ENCODE measurements at places on chromosomes 3 and 15.
A peak's percentile ranks its signal among the peaks of the same experiment; 100 is the strongest.

- no peak for DNase-seq
These were observed 597 bp downstream of the AGTR1 start for GRCh38 chr3:148698190-148698810.

GRCh38 chr15:23801881-23802280 lies 114.8 kb upstream of the NDN start:
- no peak for DNase-seq

- DNase-seq = no peak
These were observed 15.9 kb upstream of the ABHD2 start for GRCh38 chr15:89072277-89072869.

- DNase-seq = peak; percentile 69
These were observed 33.4 kb downstream of the SPINK8 start for GRCh38 chr3:48299746-48300712.

DNA sequence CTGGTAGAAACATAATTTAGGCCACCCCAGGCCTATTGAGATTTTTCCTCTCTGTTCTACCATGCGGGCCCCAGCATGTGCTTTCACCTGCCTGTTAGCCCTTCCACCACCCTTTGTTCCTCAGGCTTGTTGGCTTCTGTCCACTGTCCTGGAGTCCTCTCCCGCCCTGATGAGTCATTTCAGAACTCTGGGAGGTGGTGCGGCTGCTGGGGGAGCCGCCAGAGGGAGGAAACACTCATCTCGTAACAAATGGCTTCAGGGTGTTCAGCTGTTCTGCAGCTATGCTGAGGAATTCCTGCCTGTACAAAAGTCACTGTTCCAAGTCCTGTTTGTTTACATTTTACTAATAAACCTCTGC lies 36.3 kb downstream of the LRTM1 start:
- DNase-seq = no peak

- no peak for DNase-seq
These were observed 54.2 kb downstream of the PIK3R4 start for GRCh38 chr3:130692455-130692854.

DNA sequence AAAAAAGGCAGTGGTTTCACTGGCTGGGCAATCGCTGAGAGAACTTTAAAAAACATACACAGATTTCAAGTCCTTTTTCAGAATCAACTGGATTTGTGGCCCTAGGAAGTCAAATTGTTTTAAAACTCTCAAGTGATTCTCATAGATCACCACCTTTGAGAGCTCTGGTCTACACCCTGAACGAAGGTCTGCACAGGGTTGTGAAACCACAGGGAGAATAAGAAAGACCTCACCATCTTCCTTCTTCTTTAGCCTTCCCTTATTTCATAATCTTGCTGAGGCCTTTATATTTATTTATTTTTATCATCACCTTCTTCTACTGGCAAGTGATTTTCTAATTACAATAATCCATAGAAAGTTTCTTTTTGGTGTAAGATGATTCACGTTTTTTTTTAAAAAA lies 58.1 kb downstream of the FOXP1 start:
- DNase-seq = no peak

DNA sequence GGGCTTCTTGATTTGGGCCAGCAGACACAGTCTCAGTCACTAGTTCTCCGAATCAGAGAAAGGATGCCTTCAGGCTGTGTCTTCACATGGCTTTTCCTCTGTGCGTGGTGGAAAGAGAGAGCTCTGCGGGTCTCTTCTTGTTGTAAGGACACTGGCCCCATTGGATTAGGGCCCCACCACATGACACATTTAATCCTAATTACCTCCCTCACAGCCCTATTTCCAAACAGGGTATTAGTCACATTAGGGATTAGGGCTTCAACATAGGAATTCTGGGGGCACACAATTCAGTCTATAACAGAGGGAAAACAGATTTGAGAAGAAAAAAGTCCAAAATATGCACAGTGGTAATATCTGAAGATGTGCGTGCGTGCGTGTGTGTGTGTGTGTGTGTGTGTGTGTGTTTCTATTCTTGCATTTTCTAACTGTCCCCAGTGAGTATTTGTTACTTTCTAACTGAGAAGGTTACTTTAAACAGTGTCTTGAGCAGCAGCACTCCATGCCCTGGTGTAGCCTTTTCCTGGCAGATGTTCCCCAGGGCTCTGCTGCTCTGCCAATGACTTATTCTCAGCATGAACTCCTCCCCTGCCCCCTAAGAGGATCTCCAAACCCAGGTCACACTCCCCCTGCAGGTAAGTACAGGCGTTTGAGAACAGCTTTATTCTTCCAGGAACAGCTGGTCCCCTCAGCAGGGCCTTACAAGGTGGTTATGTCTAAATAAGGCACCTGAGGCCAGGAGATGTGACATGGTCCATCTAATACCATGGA lies 72.9 kb downstream of the RPL39L start:
- DNase-seq = peak; percentile 87

DNA sequence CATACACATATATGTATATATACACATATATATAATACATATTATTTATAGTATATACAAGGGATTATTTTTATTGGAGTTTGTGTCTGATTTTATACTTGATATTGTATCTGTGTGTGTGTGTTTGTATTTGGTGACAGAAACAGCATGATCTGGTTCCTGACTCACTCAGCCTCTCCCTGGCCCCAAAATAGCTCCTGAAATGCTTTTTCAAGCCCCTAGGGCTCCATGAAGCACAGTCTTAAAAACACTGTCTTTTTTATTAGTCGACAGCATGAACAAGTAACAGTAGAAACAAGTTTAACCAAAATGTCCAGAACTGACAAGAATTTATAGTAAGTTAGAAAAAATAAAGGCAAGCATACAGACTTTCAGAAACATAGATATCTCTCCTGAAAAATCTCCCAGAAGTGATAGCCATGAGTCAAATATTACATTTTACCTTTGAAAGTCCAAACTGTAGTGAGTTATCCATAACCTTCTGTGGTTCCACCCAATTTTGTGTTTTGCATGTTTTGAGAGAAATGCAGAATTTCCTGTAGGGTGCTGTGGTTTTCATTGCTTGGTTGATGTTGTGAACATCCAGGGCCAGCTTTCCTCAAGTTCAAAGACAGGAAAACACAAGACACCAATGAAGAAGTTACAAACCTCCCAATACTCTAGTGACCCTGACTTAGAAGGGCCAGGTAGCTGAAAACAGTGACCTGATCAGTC lies 98.5 kb upstream of the CCDC80 start:
- no peak for DNase-seq

GRCh38 chr3:23129817-23130216 lies 73.3 kb upstream of the UBE2E2 start:
- no peak for DNase-seq

DNA sequence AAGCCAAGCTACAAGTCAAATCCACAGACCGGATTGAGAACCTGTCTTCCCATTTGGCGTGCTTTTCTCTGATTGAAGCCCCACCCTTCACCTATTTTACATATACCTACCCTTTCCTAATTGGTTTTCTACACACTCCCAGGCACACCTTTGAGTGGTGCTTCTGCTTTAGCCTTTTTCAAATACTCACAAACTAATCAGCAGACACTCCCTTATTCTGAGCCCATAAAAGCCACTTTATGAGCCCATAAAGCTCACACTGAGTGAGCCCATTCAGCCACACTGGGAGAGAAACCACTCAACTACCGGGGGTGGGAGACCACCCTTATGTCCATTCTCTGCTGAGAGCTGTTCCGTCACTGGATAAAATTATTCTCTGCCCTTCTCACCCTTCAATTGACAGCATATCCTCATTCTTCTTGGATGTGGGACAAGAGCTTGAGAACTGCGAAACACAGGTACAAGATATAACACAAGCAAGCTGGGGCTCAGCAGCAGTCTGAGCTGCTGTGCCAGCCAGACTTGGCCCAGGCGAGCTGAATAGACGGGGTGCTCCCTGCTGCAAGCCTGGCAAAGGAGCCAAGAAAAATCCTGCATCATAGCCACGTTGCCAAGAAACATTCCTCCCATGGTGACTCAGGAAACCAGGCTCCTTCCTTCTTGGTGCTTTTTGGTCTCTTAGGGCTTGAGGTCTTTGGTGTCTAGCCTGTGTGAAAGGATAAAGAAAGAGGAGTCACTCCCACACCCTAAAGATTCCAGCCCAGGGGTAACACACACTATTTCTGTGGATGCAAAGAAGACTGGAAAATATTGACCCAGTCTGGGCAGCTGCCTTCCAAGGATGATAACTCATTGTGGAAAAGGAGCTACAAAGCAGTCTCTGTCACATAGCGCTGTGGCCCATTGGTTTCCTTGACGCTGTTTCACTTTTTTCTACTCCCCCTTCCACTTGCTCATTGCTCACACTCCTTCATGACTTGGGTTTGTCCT lies 609.7 kb downstream of the MCTP2 start:
- DNase-seq = no peak

GRCh38 chr15:27853624-27854455 lies 245.3 kb downstream of the OCA2 start:
- no peak for DNase-seq

GRCh38 chr3:25749031-25749581 lies 34.1 kb downstream of the NGLY1 start:
- no peak for DNase-seq

DNA sequence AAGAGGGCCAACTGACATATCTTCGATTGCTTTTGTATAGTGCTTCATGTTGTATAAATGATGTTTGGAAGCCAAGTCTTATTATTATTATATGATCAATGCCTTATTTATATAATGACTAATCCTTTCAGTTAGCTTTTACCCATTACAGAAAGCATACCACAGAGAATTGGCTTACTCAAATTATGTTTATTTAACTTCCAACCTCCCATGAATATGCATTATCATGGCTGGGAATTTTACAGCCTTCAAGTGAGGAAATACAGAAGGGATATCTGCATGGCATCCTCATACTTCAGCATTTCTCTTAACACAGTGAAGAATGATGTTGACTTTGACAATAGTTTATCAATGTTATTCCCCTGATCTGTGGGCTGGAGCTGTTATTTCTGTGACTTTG lies 225.9 kb upstream of the GAP43 start:
- DNase-seq = no peak

- peak; percentile 31 for DNase-seq
These were observed 3.3 kb upstream of the CP start for GRCh38 chr3:149224736-149225594.

GRCh38 chr3:189331002-189331418 lies 159.2 kb downstream of the TPRG1 start:
- no peak for DNase-seq

DNA sequence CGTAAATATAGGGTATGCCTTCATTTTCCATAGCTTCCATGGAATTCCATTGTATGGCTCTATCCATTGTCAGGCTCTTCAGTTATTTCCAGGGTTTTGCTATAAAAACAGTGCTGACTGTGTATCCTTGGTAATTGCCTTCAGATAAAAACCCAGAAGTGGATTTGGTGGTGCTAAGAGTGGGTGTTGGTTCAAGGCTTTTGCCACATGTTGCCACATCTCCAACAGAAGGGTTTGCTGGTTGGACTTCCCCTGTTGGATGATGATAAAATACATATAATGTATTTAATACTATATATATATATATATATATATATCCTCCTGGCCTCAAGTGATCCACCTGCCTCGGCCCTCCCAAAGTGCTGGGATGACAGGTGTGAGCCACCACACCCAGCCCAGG lies 97.8 kb downstream of the FLNB start:
- DNase-seq = no peak

GRCh38 chr15:25693321-25694238 lies 169.5 kb downstream of the ATP10A start:
- peak; percentile 17 for DNase-seq

DNA sequence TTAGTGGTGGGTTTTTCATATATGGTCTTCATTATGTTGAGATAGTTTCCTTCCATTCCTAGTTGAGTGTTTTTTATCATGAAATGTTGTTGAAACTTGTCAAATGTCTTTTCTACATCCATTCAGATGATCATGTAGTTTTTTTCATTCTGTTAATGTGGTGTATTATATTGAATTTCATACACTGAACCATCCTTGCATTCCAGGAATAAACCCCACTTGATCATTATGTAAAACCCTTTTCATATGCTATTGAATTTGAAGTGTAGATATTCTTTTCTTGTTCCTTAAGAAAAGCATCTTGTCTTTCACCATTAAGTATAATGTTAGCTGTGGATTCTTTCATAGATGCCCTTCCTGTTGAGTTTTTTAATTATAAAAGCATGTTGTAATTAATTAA lies 42.9 kb downstream of the PIAS1 start:
- DNase-seq = no peak

GRCh38 chr15:99466701-99467337 lies 99.0 kb upstream of the MEF2A start:
- DNase-seq = no peak

- no peak for DNase-seq
These were observed 30.3 kb downstream of the UMPS start for GRCh38 chr3:124760601-124761000.

DNA sequence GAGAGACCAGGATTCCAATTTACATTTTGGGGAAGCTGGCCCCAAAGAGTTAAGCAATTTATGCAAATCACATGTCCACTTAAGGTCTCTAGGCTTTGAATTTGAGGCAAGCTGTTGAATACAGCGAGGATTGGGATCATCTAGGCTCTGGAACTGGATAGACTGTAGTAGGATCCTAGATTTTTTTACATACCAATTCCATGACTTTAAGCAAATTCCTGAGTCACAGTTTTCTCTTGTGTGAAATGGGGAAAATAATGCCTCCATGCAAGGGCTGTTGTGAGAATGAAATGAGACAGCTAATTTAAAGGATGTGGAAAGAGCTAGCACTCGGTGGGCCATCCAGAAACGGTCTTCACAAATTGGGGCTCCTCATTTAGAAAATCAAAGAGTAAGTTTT lies 103.4 kb downstream of the MINAR1 start:
- no peak for DNase-seq

DNA sequence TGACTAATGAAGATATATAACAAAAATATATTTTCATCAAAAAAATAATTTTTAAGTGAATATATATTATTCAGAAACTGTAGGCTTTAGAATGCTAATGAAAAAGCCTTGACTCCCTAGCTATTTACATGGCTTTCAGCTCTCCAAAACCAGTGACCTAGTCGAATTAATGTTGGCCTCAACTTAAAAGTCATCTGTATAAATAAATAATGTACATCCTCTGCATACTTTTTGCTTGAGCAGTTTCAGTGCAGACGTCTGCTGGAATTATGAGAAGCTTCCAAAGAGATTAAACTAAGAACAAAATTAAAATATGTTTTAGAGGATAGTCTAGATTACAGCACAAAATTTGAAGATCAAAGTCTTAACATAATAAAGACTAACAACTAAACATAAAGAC lies 520.4 kb upstream of the ALCAM start:
- DNase-seq = no peak

DNA sequence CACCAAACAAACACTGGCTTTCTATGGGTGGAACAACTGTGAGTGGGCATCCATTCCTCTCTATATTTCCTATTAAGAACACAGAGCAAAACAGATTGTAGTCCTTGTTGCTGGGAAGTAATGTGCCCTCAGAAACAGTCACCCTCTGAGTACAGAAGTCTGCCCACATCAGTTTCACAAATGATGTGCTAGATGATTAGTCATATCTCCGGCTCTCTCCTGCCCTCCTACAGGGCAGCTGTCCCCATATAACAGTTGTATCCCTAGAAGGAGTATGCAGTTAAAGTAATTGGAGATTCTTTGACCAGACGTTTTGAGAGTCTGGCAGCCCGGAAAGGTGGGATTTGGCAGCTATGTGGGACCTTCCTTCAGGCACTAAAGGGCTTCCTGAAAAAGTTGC lies 159.9 kb downstream of the APBA2 start:
- DNase-seq = no peak

- no peak for DNase-seq
These were observed 40.3 kb downstream of the CORO2B start for GRCh38 chr15:68618908-68619698.

All from B cell (primary cell).